ENCODE measurements at places on chromosomes 3 and 15. TPM values are rescaled to one million over a fixed set of nuclear protein-coding genes. Genes with fewer than 3 reads are reported as not detected.

The TERC gene
- 55.3 TPM for total RNA-seq

The CPNE4 gene
- total RNA-seq: 7.9 TPM

The FBXO40 gene
- under 0.01 TPM for total RNA-seq

The SLC25A36 gene
- 143 TPM for total RNA-seq

The NR2E3 gene
- not detected for total RNA-seq

The CHRNA7 gene
- total RNA-seq: 4.2 TPM

The ZNF774 gene
- total RNA-seq: 6.9 TPM

The FAM43A gene
- total RNA-seq: 2.5 TPM

The CFAP100 gene
- total RNA-seq: 2.5 TPM

The A4GNT gene
- not detected for total RNA-seq

The PRSS50 gene
- total RNA-seq: 0.25 TPM

The DNAH12 gene
- total RNA-seq: 0.74 TPM

The GABRR3 gene
- total RNA-seq: under 0.01 TPM

The KNL1 gene
- total RNA-seq: 3.7 TPM

The ZNF639 gene
- 79.4 TPM for total RNA-seq

Data from temporal lobe (tissue), 4 donors.